SHP77 treated with DMSO at 0.1 percent for 48 hours (cell line): ENCODE measurements at places on chromosomes 16 and 17.
A peak's percentile ranks its signal among the peaks of the same experiment; 100 is the strongest.

DNA sequence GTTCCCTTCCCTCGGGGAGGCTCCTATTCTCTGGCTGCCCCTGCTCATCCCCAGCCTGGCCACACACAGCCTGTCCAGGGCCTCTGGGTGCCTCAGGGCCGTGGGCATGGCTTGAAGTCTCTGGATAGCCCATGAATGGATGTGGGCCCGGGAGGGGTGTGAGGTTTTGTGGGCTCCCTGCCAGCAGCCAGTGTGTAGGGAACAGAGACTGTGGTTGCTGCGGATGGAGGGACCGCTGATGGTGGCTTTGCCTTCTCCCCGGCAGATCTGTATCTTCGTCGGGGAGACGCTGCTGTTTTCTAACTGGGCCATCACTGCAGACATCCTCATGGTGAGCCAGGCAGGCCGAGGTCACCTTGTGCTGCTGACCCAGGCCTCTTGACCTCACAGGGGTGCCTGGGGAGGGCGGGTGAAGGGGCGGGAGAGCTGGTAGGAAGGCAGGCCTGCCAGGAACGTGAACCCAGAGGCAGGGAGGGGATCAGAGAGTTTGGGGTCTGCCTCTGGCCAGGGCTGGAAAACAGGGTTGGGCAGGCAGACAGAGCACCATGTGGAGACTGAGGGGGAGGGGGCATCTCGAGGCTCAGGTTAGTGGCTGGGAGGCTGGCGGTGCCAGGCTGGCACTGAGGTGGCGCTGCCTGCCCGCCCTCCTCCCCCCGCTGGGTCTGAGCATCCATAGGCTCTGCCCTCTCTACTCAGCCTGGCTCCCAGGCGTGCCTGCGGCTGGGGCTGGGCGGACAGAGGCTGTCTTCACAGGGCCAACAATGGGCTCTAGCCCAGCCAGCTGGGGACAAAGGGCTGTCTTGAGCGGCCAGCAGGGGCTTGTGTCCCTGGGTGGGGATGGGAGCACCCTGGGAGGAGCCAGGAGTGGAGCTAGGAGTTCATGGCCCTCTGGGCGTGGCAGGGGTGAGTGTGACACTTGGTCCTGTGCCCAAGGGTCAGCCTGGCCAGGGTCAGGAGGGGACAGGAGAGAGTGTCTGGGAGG is 21.4 kb downstream of the MYBBP1A start:
- no peak for DNase-seq

GRCh38 chr16:83971165-83972130 is 3.4 kb downstream of the NECAB2 start:
- no peak for DNase-seq

DNA sequence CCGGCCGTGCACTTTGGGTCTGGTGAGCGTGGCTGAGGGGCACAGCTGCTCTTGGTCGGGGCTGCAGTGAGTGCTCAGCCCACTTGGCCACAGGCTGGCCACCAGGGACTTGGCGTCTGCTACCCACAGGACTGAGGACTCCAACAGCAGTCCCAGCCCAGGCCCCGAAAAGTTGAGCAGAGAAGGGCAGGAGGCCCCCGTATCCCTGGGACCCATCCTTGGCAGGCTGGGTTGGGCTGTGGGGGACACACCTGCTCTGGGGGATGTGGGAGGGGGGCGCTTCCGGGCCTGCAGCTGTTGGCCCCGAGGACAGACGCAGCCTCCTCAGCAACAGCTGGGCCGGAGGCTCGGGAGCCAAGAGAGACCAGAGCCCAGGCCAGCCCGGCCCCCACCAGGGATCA is 19.4 kb upstream of the SSTR5 start:
- DNase-seq, result no peak

DNA sequence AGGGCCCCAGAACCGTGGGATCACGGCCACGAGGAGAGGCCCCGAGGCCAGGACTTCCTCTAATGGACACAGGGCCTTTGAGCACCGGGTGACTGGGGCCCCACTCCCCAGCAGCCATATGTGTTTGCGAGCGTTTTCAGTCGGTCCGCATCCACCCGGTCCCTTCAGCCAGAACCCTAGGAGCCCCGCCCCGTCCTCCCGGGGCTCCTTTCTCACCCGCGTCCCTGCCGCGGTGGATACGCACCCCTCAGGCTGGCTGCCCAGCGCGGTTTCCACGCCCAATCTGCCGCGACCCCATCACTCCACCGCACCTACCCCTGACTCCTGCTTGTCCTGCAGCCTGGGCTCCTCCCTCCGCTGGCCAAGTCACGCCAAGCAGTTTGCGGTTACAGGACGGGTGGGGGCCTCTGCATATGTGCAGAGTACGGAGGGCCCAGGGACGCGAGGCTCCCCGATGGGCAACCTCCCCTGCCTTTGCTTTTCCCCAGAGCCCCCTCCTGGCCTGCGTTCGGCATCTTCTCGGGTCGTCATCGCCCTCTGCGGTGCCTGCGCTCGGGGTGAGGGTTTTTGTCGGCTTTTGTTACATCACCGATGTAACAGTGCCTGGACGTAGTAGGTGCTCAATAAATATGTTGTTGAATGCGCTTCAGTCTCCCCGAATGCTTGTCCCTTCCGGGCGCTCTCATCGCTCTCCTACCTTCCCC is 1.0 kb upstream of the TTYH2 start:
- DNase-seq, result no peak

DNA sequence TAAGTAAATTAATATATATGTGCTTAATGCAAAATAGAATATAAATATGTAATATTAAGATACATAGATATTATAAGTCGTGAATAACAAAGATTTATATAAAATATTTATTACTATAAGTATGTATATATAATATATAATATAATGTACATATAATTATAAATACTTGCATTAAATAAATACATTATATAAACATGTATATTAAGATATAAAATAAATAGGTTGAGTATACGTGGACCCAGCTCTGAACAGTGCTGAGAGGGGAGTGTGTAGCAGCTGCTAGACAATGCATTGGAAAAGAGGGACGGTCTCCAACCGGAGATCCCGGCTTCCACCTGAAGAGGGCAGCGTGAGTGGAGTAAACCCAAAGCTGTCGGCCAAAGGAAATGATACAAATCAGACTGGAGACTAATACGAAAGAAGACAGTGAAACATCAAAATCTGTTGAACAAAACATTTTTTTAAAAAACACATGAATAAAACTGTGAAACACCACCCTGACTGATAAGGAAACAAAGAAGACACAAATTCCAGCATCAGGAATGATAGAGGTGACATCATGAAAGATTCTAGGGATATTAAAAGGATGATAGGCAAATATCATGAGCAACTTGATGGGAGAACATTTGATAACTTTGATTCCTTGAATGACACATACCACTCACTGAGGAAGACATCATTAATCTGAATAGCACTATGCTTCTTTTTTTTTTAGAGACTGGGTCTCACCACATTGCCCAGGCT is 125.4 kb upstream of the CHMP6 start:
- peak; percentile 86 for DNase-seq

DNA sequence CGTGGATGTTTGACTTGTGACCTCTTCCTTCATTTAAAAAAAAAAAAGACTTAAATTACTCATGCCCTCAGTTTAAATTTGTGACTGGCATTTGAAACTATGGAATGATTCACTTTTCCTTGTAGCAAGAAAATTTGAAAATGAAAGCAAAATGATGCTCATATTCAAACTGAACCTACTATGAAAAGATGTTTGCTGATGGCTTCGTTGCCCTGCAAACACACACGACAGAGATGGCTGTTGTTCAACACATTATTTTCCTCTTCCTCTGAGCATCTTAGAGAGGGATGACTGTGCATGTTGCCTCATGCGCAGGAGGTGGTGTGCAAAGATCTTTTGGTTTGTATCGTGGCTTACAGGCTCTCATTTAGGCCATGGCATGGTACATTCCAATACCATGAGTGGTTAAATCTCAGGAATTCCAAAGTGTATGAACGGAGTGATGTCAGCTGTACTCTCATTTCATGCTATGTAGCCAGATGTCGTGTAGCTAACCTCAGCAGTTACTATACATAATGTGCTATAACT is 164.5 kb downstream of the PRKCA start:
- DNase-seq, result no peak

DNA sequence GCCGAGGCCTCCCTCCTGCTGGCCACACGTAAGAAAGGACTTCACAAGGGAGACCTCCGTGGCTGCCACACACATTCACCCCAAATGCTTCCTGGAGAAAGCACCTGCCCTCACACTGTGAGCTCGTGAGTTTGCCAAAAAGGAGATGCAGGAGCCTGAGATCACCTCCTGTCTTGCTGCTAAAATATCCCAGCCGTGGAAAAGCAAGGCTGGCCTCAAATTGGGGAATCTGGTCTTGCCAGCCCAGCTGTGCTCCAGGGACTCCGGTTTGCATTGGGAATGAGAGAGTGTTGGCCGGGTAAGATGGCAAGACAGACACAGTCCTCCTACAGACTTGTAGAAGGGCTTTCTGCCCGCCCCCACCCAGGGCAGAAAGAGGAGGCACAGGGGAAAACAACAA is 13.8 kb downstream of the RBFOX3 start:
- DNase-seq, result no peak

GRCh38 chr16:14148569-14148968 is 77.5 kb downstream of the MRTFB start:
- no peak for DNase-seq

DNA sequence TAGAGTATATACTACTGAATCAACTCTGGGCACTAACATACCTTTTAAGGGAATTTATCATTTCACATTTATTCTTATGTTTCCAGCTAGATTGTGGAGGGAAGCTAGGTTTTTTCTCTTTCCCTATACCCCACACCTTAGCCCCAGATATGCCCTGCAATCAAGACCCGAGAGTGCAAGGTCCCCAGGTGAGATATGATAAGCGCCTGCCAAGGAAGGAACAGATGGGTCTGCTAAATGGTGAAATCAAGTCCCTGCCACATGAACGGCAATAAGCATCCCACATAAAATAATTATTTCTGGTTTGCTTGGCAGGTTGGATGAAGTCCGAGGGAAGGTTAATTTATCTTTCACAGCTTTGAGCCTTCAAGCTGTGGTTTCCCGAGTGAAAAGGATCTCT is 195.5 kb downstream of the TOX3 start:
- no peak for DNase-seq

DNA sequence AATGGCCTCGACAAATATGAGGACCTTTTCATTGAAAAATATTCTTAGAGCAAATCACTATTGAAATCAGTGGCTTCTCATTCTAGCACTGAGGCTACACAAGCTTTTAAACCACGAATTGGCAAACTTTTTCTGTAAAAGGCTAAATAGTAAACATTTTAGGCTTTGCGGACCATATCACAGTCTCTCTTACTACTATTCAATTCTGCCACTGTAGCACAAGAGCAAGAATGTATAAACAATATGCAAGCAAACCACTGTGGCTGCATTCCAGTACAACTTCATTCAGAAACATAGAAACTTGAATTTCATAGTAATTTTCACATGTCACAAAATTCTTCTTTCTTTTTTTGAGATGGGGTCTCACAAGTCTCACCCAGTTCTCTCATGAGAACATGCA is 49.1 kb downstream of the PHLPP2 start:
- no peak for DNase-seq

DNA sequence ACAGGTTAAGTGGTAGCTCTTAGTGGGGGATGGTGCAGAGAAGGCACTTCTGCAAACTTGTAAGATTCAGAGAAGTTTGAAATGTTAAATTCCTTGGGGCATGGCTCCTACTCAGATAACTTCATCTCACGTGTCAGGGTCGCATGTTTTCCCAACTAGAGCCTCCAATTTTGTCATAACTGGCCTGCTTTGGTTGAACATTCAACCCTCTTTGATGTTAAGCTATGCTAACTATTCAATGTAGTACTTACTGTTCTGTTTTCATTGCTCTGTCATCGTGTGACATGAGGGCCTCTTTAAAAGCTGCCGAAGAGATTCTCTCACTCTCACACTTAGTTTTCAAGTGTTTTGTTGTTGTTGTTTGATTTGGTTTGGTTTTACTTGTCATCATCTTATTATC is 280.8 kb downstream of the CDH11 start:
- no peak for DNase-seq

DNA sequence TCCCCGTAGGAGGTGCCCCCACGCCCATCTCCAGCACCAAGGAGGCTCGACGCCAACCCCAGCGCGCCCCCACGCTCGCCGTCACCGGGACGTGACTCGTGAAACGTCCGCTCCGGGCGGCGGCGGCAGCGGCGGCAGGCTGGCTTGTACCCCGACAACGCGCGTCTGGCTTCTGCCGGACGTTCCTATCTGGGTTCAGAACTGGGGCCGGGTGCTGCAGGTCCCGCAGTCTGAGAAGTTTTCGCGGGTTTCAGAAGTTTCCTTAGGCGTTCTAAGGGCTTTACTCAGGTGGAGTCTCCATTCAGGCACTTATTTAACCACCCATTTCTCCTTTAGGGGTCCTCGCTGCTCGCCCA is 672 bp upstream of the ALKBH5 start:
- no peak for DNase-seq

- no peak for DNase-seq
Measured at GRCh38 chr16:997440-998051, 16.0 kb downstream of the SOX8 start.

GRCh38 chr17:38926293-38927070 is 1.1 kb downstream of the LASP1NB start:
- DNase-seq, result no peak

DNA sequence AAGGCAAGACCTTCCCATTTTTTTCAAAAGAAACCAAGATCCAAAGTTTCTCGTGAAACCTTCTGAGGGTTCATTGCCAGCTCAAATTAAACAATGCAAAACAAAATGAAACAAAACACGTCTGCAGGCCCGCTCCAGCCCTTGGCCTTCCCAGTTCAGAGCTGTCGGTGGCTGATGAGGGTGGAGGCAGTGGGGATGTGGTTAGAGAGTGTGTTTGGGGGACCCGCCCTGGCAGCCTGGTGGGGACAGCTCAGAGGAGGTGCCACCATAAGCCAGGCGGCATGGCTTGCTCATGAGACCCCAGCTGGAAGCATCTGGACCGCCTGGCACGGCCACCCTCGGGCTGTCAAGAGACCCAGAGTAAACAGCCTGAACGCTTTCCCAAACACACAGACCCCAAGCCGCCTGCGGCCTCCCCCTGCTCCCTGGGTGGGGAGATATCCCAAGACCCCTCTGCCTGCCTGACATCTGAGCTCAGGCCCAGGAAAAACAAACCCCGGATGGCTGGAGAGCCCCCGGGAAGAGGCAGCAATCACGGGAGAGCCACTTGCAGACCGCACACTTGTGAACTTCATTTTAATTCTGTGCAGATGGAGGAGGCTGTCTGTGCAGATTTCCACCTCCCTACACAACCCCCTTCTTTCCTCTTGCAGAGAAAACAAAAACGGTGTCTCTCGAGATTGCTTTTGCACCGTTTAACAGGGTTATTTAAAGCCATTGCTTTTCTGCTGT is 35.4 kb upstream of the LITAF start:
- DNase-seq, result no peak
